Mucosa of descending colon (tissue), 3 donors: ENCODE measurements at places on chromosomes 16 and 17. TPM values are rescaled to one million over a fixed set of nuclear protein-coding genes. Genes with fewer than 3 reads are reported as not detected.

GRCh38 chr16:51535591-51535990 is 384.5 kb upstream of the SALL1 start:
- no peak for DNase-seq

Gene KRTAP4-2
- not detected for total RNA-seq

Gene PCGF2
- total RNA-seq = 23.8 TPM

- no peak for DNase-seq
These were observed 248.9 kb upstream of the FOXF1 start for GRCh38 chr16:86261379-86261778.

GRCh38 chr17:60896996-60897395 is 219.3 kb downstream of the BCAS3 start:
- no peak for DNase-seq

GRCh38 chr17:66945147-66945835 is 19.2 kb upstream of the CACNG4 start:
- DNase-seq = no peak

DNA sequence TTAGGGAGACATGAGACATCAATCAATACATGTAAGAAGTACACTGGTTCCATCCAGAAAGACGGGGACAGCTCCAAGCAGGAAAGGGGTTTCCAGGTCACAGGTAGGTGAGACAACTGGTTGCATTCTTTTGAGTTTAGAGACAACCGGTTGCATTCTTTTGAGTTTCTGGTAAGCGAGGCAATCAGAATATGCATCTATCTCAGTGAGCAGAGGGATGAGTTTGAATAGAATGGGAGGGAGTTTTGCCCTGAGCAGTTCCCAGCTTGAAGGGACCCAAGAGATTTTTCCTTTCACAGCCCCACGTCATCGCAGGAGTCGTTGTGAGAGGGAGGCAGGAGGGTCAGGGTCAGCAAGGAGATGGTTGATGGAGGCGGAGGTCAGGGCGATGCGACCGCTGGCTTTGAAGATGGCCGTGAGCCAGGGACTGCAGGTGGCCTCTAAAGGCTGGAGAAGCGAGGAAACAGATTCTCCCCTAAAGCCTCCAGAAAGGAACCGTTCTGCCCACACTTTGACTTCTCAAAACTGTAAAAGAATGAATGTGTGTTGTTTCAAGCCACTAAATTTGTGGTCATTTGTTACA is 36.5 kb downstream of the IRF8 start:
- peak; percentile 38 for DNase-seq

Gene ZNF263
- 20.6 TPM for total RNA-seq

- DNase-seq = no peak
These were observed 4.5 kb upstream of the ACSF3 start for GRCh38 chr16:89089120-89089519.

- no peak for DNase-seq
These were observed 6.7 kb downstream of the HS3ST3A1 start for GRCh38 chr17:13594762-13595598.

DNA sequence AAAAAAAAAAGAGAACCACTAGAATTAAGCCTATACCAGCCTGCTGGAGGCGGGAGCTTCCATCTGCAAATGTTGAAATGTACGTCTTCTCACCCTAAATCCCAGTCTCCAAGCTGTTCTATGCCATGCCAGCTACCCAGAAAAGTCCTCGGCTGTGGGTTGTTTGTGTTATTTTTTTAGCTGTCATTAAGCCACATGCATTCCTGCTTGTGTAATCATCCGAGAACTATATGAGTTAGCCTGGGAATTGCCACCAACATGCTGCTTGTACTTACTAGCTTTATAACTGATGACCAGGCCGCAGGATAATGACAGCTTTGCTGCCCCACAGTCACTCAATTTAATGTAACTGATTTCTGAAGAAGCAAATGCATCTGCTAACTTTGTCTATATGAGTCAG is 313.9 kb upstream of the SALL1 start:
- no peak for DNase-seq

Gene PYY
- 141 TPM for total RNA-seq

GRCh38 chr16:77971306-77972061 is 50.9 kb upstream of the CLEC3A start:
- peak; percentile 92 for DNase-seq

DNA sequence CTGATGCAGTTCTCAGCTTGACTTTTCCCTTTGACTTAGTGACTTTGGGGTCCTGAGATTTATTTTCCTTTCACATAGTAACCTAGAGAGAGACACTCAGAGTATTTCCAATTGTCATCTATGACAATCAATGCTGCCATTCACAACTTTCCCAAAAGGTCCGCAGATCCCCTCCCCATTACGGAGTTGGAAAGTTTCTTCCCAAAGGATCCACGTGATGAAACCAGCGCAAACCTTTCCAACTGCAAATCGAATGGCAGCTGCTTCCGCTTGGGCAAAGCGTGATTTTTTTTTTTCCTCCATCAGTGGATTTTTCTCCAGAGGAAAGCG is 538 bp upstream of the FCSK start:
- no peak for DNase-seq

- peak; percentile 82 for DNase-seq
These were observed at the start of gene PLEKHG4 for GRCh38 chr16:67279296-67280089. Gene PLEKHG4, plus strand, starts transcription at chr16:67279532. Its CDS starts 513 bp downstream, at chr16:67280045.

- DNase-seq = no peak
These were observed 23.5 kb downstream of the SNX29 start for GRCh38 chr16:12000032-12000431.

DNA sequence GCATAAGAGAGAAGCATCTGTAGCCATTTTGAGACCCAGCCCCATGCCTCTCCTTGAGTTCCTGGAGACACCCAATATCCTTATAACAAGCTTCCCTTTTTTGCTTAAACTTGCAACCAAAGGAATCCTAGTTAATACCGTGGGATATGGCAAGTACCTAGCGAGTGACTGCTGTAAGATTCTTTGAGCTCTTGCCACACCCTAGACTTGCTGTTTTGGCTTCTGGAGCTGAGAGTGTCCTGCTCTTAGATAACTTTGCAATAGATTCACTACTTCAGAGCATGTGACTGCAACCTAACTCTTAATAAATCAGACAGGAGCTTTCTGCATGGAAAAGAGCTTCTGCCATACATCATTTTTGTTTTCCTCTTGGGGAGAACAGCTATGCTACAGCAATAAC is 58.3 kb downstream of the AKAP1 start:
- no peak for DNase-seq

- DNase-seq = no peak
These were observed 245.2 kb downstream of the XYLT1 start for GRCh38 chr16:17225541-17225940.

- peak; percentile 60 for DNase-seq
These were observed 2.1 kb upstream of the ENGASE start for GRCh38 chr17:79072544-79072943.

DNA sequence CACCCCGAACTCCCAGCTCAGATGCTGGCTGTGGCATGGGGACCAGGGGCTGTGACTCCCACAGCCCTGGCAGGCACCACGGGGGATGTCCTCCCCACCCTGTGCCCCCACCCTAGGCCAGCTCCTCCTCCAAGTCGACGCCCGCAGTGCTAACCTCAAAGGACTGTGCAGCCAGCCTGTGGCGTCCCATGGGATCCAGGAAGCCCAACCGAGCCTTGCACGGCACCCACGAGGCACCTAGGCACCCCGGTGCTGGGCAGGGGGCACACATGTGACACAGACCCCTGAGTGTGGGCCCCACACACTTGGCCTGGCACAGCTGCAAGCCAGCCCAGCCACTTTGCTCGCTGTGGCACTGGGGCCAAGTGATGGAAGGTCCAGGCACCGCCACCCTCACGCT is 3.9 kb downstream of the GCGR start:
- DNase-seq = no peak

GRCh38 chr17:80036715-80037477 is 454 bp downstream of the CCDC40 start:
- peak; percentile 38 for DNase-seq

DNA sequence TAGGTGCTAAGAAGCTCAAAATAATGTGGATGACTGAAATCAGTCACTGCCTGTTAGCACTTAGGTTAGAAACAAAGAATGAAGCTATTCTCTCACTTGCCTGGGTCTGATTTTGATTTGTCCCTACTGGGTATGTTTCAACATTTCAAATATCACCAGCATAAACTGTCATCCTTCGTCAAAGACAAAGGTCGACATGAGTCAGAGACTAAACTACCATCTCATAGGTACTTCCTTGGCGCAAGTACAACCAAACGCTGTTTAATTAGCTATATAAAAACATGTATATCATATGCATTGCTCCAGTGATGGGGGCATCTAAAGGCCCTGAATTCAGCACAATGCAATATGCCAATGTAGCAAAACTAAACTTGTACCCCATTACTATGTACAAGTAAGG is 4.0 kb downstream of the AKTIP start:
- DNase-seq = no peak

Gene PYDC1
- not detected for total RNA-seq

DNA sequence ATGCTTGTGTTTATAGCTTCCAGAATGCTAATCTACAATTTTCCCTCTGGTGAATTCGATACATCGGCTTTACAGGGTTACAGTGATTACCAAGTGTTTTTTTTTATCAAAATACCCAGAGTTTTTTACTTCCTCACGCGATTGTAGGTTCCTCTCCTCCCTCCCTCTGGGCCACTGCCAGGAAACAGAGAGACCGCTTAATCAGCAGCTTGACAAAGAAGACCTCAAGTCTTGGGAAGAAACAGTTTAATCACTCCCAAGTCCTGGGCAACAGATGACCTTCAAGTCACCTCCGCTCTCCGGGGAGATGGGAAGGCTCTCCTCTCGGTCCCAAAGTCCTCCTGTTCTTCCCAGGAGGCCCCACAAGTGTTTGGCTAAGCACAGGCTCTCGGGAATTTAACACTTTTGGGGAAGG is 23.5 kb downstream of the SMTNL2 start:
- no peak for DNase-seq

- DNase-seq = no peak
These were observed 54.8 kb downstream of the RPH3AL start for GRCh38 chr17:297758-298157.

DNA sequence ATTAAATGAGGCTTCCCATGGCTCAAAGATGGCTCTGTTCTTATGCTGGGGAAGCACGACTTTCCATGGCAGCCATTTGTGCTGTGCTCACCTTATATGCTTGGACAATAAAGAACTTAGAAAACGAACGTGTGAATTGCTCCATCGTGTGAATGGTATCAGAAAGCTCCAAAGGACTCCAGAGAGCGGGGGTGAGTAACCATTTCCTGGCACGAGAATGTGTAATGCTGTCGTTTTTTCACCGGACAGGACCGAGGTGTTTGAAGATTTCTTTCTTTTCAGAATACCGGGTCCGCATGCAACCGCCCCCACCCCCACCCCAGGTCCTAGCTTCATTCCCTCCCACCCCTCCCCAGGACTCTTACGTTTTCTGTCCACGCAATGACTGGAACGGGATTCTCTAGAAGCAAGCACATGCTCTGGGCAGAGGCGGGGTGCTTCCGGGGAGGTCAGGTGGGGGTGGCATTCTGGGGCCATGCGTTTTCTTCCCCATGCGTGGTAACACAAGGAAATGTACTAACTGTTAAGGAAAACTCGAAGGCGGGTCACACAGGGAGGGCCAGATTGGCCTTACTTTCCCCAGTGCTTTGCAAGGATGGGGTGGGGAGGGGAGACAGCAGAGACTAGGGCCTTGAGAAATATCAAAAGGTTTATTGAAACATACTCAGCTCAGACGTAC is 26.2 kb downstream of the GPRC5B start:
- no peak for DNase-seq

Gene SHBG
- not detected for total RNA-seq

Gene SLC12A3
- not detected for total RNA-seq

Gene KRTAP9-8
- total RNA-seq = not detected

Gene SGCA
- 30.7 TPM for total RNA-seq

DNA sequence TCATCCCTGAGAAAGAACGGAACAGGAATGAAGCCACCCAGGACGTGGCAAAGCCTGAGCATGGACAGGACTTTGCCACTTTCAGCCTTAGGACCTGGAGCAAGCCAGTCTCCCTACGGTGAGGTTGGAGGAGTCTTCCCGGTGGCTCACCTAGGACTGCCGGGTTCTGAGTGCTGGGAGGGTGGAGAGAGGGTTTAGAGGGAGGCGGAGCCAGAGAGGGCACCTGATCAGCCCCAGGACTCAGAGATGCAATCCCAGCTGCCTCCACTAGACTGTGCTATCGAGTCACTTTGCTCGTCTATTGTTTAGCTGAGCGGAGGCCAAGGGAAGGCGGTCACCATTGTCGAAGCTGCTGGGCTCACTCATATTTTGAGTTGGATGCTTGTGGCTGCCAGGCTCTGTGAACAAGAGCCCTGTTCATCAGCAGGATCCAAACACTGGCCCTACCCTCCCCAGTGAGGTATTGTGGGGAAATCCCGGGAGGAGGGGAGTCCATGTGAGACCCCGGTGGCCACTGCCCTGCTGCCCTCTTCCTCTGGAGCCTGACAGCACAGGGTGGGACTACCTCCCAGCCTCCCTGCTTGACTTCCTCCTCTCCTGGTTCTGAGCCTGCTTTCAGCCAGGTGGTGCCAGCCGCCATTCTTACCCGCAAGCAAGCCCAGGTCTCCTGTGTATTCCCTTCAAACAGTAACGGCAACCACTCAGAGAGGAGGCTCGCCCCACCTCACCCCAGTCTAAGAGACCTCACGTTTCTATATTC is 7.0 kb downstream of the KRT14 start:
- peak; percentile 77 for DNase-seq

Gene KRT32
- total RNA-seq = not detected

Gene SEZ6L2
- total RNA-seq = 9.6 TPM

- DNase-seq = no peak
These were observed 38.5 kb upstream of the NOL11 start for GRCh38 chr17:67679225-67679624.

Gene KRTAP4-9
- not detected for total RNA-seq

- DNase-seq = no peak
These were observed 3.0 kb upstream of the NRN1L start for GRCh38 chr16:67881621-67882161.

- DNase-seq = no peak
These were observed 1.2 kb downstream of the C16orf54 start for GRCh38 chr16:29744541-29745101.

Gene GID4
- 24.4 TPM for total RNA-seq
